Amniotic epithelial cell (primary cell): ENCODE measurements at places on chromosomes 7 and 10.

GRCh38 chr10:61987951-61988379, 86.5 kb downstream of the ARID5B start:
- DNase-seq, result no peak

DNA sequence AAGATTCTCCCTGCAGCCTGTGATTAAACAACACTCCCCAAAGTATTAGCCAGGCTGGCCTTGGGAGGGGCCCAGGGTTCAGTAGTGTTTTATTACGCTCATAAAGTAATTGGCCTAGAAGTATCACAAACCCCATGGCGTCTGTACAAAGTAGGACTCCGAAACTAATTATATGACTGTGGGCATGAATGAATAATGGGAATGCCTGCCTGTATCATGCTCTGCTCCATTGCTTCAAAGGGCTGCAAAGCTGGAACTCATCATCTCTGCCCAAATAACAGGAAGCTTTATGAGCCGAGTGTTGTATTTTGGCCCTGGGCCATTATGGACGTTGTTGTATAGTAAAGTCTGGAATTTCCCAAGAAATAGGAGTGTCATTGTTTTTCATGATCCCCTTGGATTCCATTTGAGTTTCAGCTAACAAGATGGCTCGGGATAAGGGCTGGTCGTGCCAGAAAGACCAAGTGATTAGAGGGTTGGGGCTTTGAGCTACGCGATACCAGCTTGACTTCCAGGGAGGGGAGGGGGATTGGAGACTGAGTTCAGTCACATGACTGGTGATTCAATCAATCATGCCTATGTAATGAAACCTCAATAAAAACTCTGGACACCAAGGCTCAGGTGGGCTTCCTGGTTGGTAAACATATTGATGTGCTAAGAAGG, 65.3 kb upstream of the NPTX2 start:
- no peak for DNase-seq

- no peak for DNase-seq
Observed at GRCh38 chr10:69866246-69866687, 64.6 kb downstream of the COL13A1 start.

GRCh38 chr7:102286237-102287110, at the start of gene SH2B2:
Gene SH2B2, plus strand, starts transcription at chr7:102286868. Its CDS starts 13,683 bp downstream, at chr7:102300551.
- peak; percentile 65 for DNase-seq

DNA sequence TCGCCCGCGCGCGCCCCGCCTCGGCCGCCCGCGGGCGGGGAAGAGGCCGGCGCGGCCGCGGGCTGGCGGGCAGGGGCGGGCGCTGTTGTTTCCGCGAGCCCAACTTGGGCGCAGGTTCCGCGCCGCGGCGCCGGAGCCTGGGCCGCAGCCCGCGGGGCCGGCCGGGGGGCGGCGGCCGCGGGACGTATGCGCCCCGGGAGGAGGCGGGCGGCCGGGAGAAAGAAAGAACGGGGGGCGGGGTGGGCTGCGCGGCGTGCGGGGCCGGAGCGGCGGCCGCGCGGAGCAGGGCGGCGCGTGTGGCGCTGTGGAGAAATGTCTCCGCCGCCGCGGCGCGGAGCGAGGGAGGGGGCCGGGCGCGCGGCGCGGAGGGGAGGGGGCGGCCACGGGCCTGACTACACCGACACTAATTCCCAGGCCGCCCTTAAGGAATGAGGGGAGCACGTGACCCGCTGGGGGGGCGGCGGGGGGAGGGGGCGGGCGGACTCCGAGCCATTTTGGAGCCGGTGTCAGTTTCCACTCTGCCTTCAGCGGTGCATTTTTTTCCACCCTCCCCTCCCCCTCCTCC, at the start of gene BMI1:
Gene BMI1 (plus strand): TSS at position 509 of the 565 bp plus-strand sequence. CDS start 5,351 bp downstream, outside the sequence.
- DNase-seq, result peak; percentile 72

DNA sequence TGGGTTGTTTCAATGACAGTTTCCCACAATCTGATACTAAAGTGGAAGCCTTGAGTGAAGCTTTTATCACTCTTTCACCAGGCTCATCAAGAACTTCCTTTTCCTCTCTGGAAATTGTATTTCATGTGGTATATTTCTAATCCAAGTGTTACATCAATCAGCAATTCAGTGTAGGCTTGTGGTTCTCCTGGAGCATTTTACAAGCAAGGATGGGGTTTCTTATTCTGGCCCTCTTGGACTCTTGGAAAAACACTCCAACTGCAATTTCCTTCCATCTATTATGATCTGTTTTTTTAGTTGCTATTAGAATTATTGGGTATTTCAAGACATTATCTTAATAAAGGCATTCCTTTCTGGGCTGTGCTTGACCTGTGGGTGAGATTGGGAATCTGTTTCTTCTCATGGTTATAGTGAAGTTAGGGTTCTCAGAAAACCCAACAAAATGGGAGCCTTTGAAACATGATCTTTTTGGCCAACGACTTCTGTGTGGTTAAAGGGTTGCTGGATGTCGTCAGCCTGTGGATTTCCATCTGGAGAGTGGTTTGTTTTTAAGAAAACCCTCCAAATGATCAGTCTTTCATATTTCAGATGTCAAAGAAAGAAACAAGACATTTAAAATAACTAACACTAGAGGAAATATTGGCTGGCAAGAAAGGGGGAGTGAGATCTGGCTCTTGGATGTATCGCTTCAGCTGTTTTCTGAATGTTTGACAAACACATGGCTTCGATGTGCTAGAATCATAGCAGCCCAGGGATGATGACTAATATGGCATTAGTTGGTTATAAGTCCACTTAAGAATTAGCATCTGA, 540.2 kb downstream of the LRMDA start:
- DNase-seq, result peak; percentile 65

GRCh38 chr10:71397296-71398212, 834 bp downstream of the CDH23 start:
- no peak for DNase-seq

GRCh38 chr10:87623191-87623590, 36.5 kb upstream of the PAPSS2 start:
- DNase-seq, result no peak

GRCh38 chr7:129045682-129046081, 9.2 kb downstream of the TNPO3 start:
- DNase-seq, result no peak

- DNase-seq, result no peak
Observed at GRCh38 chr7:73829505-73829904, 1.3 kb upstream of the CLDN4 start.
